ENCODE measurements at places on chromosomes 16 and 17.

DNA sequence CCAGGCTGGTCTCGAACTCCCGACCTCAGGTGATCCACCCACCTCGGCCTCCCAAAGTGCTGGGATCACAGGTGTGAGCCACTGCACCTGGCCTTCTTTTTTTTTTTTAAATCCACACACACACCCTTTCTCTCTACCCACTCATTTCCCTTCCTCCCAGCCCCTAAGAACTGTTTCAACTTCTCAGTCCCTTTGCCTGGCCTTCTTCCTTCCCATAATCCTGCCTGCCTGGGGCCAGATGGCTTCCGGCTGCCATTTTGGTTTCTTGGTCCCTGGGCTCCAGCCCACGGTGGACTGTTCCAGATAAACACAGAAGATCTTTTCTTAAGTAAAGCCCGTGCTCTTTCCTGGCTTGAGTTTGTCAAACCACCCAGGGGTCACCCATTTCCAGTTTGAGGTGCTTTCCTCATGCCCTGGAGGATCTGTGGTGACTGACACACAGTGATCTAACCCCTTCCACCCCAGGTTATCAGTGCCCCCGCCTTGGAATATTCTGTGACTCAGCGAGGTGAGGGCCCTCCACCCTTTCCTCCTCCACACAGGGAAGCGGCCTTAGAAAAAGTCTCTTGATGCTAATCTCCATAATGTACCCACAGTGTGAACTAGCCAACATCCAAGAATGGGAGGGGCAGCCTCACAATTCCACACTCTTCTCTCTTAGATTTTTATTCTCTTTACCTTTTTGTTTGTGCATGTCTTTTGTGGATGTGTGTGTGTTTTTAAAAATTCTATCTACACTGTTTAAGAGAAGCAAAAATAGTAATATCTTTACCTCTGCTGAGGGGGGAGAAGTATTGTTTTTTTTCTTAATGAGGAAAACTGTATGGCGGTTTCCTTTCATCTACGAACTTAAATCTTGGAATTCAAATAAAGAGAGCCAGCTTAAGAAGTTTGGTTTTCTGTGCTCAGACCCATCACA lies 60.0 kb downstream of the CRISPLD2 start:
- no peak for DNase-seq

- no peak for DNase-seq
Measured at GRCh38 chr17:58264407-58265103, 16.2 kb downstream of the MPO start.

DNA sequence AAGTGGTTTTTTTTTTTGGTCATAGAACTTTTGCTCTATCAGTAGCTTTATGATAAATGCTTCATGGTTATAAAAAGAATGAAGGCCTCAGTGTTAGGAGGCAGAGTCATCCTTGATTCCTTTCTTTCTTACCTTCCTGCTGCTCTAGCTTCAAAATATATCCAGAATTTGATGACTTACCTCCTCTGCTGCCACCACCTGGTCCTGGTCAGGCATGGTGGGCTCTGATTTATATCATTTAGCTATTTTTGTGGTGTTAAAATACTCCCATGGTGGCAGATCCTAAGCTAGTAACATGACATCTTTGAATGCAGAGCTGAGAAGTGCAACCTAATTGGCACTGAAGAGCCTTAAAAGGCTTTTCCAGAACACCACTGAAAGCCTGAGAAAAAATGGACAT lies 508.8 kb upstream of the CDH8 start:
- DNase-seq, result no peak

DNA sequence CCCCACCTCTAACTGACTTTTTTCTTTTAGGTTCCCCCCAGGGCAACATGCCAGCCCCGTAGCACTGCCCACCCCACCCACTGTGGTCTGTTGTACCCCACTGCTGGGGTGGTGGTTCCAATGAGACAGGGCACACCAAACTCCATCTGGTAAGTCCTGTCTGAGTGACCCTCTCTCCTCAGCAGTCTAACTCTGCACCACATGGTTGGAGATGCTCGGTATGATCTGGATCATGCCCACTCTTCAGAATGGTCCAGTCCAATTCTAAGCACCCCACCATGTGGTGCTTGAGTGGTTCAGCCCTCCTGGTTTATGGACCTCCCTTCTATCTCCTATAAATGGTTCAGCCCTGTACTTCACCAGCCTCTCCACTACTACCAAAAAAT lies 5.9 kb downstream of the KDM6B start:
- DNase-seq, result no peak

DNA sequence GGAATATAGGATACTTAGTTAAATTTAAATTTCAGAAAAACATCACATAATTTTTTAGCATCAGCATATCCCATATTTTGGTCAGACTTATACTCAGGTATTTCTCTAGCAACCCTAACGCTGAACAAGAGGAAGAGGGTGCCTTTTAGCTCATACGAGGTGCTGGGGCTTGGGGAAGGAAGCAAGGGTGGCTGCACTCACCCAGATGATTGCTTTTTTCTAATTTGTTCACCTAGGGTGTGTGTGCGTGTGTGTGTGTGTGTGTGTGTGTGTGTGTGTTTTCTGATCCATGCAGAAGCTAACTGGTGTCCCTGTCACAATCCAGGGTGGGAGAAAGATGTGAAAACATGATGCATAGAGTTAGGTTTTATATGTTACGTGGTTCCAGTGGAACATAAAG lies 81.2 kb downstream of the WNT3 start:
- no peak for DNase-seq

GRCh38 chr16:3819746-3820724 lies 60.5 kb downstream of the CREBBP start:
- no peak for DNase-seq

GRCh38 chr16:14308368-14308723 lies 237.2 kb downstream of the MRTFB start:
- DNase-seq, result no peak

DNA sequence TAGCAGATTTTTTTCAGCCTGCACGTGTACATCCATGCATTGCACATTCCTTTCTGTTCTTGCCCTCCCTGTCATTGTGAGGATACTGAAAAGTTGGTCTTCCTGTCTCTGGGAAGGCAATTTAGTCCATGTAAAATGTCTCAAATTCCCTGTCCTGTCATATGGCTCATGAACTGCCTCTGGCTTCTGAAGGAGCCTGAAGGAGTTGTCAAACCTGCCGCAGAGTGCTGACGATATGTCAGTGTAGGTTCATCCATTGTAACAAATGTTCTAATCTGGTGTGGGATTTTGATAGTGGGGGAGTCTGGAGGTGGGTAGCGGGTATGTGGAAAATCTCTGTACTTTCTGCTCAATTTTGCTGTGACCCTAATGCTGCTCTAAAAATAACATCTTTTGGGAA lies 59.6 kb downstream of the YPEL2 start:
- no peak for DNase-seq

DNA sequence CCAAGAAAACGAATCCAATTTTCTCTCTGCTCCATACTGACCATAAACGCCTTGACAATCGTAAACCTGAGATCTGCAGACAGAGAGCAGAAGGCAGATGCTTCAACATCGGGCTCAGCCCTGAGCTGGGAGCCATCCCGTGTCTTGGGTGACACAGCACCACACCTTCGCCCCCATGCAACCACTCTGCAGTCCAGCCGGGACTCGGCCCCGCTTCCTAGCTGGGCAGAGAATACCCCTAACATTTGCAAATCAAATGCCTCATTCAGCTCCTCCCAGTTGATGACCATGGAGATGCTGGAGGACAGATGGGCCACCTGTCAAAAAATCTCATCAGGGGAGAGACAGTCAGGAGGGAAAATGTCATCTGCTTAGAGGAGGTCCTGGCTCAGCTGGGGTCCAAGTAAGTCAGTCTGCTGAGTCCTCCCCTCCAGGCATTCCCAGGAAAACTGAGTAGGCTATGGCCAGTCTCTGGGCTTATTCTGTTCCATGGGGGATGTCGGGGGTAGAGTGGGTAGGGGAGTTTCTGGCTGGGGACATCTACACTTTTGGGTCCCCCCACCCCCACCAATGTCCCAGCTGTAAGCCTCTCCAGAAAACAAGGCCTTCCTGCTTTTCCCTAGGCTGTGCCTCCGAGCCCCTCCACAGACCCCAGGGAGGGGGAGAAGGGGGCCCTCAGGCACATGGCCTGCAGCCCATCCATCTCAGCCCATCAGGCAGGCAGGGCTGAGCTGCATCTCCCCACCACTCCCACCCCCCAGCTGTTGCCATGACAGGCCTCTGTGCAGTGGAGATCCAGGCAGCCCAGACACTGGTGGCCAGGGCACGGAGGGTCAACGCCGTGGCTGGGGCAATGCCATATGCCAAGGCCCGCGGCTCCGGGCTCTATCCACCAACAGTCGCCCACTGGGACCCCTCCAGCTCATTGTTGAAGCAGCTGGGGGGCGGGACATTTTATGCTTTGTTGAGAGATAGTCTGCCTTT lies 158.6 kb downstream of the AXIN2 start:
- no peak for DNase-seq

DNA sequence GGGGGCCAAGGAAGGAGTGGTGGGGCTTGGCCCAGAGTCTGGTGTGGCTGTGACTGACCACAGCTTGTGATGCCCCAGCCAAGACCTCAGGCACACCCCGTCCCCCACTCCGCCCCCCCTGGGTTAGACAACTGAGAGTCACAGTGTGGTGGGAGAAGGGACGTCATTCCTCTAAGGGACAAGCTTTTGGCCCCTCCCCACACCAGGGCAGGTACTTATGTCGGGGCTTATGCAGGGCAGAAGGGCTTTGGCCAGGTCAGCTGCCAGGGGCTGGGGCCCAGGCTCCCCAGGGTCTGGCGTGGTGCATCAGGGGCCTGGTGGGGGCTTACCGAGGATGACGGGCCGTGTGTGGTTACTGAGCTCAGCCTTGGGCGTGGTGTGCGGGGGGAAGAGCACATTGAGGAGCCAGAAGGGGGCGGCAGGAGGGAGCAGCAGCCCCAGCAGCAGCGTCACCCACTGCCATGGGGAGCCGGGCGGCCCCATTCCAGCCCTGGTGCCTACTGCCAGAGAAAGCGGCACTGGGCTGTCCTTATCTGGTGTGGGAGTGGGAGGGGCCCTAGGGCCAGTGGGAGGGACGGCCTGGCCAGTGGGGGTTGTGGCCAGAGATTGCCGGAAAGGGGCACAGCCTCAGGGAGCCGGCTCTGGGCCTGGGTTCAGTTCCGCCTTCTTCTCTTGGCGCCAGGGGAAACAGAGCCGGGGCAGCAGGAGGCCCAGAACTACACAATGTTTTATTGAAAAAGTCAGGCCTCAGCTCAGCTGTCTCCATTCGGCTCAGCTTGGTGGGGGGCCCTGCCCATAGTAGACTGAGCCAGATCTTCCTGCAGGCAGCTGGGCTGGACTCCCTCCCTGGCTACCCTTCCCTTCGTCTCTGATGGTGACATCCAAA lies at the start of gene LCAT:
LCAT (minus strand) TSS at position 502 of the 886 bp plus-strand sequence; CDS start at position 483, 19 bp downstream.
- no peak for DNase-seq

DNA sequence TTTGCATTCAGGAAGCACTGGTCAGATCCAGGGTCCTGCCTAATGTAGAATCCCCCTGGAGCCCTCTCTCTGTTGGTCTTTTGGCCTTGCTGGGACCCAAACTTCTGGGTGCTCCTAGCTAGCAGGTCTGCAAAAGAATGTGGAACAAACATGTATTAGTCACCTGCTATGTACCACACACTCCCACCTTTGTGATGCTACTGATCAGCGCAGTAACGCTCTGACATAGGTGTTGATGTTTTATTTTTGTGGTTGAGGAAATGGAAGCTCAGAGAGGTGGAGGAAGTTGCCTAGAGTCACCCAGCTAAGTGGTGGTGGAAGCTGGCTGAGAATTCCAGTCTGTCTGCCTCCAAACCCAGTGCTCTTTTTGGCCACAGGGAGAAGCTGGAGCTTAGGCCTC lies 35.8 kb upstream of the LGALS9 start:
- DNase-seq, result no peak

DNA sequence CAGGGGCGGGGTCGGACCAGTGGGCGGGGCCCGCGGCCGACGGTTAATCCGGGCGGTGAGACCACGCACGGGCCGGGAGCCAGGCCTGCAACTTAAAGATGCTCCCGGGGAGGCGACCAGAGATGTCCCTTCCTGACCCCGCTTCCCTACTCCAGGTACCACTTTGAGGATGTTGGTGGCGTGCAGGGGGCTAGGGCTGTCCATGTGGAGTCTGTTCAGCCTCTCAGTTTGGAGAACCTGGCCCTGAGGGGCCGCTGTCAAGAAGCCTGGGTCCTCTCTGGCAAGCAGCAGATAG lies 580 bp downstream of the RANGRF start:
- no peak for DNase-seq

DNA sequence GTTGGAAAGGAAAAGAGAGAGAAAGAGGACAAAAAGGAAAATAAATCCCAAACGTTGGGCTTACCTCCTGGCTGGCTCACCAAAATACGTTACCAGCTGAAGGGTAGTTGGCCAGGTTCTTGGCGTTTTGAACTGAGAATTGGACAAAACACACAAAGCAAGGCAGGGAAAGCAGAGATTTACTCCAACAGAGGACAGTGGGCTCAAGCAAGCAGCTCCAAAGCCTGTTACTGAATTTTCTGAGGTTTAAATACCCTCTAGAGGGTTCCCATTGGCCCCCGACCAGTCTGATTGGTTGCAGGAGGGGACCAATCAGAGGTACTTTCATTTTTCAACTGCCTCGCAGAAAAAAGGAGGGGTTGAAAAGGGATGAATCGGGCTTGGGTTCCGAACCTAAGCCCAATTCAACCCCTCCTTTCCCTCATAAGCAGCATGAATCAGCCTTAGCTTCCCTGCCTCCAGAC lies 55.6 kb upstream of the ALOX12 start:
- no peak for DNase-seq

GRCh38 chr17:55413825-55414489 lies 7.7 kb downstream of the MMD start:
- DNase-seq, result no peak

GRCh38 chr17:75754378-75755204 lies 10.4 kb downstream of the GALK1 start:
- no peak for DNase-seq

- DNase-seq, result no peak
Measured at GRCh38 chr17:44178133-44178532, 7.6 kb downstream of the ASB16 start.

- DNase-seq, result no peak
Measured at GRCh38 chr17:3503285-3503684, 27.5 kb downstream of the ASPA start.

DNA sequence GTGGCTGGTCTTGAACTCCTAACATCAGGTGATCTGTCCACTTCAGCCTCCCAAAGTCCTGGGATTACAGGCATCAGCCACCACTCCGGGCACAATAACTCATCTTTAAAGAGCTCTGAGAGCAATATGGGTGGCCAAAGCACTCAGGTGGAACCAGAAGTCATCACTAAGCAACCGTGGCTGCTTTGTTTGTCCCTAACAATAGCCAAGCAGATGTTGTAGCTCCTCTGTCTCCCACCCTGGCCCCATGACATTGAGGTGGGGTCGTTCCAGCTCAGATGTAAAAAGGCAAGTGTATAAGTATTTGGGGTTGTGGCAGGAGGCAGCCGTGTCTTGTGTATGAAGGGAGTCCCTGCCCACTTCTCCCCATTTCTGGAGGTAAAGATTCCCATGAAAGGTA lies 3.7 kb upstream of the SCIMP start:
- no peak for DNase-seq

GRCh38 chr16:85234310-85235204 lies 122.3 kb upstream of the CIBAR2 start:
- DNase-seq, result no peak

GRCh38 chr16:64251742-64252141 lies 870.1 kb downstream of the CDH11 start:
- no peak for DNase-seq
